Vagina (tissue), 2 donors: ENCODE measurements at places on chromosomes 2 and 18. TPM values are rescaled to one million over a fixed set of nuclear protein-coding genes. Genes with fewer than 3 reads are reported as not detected.

The XIRP2 gene
- not detected for total RNA-seq

The CD8B2 gene
- total RNA-seq = 0.74 TPM

The LRATD1 gene
- total RNA-seq = 32.7 TPM

The TTR gene
- total RNA-seq = not detected

The REG1B gene
- not detected for total RNA-seq

The GKN1 gene
- not detected for total RNA-seq

The MPP4 gene
- 0.74 TPM for total RNA-seq

The CD302 gene
- 56.5 TPM for total RNA-seq

The DYNAP gene
- total RNA-seq = not detected

DNA sequence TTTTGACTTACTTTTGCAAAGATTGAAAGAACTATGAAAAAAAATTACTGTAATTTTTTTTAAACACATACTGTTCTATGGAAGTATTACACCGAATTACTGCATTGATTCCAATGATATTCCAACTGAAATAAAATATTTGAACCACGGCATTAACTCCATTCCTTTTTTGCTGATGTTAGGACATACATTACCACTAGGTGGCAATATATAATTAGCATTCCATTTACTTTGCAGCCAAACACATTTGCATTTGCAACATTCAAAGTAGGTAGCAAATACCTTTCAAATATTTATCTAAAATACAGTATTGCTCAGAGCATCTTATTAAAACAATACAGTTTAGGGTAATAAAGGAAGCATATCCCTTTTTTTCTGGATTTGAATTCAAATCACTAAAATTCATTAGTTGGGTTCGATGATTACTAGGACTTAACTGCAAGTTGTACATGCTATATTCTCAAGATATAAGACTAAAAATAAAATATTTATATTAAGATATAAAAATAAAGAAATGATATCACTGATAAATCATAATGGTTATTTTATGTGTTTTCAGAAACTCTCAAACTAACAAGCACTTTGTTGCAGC is 31.3 kb downstream of the LANCL1 start:
- DNase-seq = no peak
- peaks cover 1% of the 10 kb centered on the region for H3K36me3 ChIP-seq
- no peaks in the 10 kb centered on the region for H3K4me1 ChIP-seq
- H3K27me3 ChIP-seq = no peaks in the 10 kb centered on the region
- H3K27ac ChIP-seq = no peak overlapping the region

GRCh38 chr18:57475903-57476302 is 40.7 kb downstream of the ONECUT2 start:
- no peak overlapping the region for H3K4me3 ChIP-seq
- no peak overlapping the region for H3K27ac ChIP-seq
- H3K4me1 ChIP-seq = no peaks in the 10 kb centered on the region
- H3K27me3 ChIP-seq = no peaks in the 10 kb centered on the region
- no peaks in the 10 kb centered on the region for H3K36me3 ChIP-seq

GRCh38 chr2:212595036-212595654 is 56.5 kb upstream of the ERBB4 start:
- no peaks in the 10 kb centered on the region for H3K27me3 ChIP-seq
- H3K27ac ChIP-seq = no peak overlapping the region
- DNase-seq = no peak
- H3K4me3 ChIP-seq = no peak overlapping the region
- H3K36me3 ChIP-seq = no peaks in the 10 kb centered on the region

- H3K27me3 ChIP-seq = no peaks in the 10 kb centered on the region
- no peak for DNase-seq
- no peak overlapping the region for H3K4me3 ChIP-seq
- H3K27ac ChIP-seq = no peak overlapping the region
Measured at GRCh38 chr2:73134471-73134870, 21.7 kb upstream of the RAB11FIP5 start.

- H3K27me3 ChIP-seq = no peaks in the 10 kb centered on the region
- H3K4me1 ChIP-seq = peaks cover 9% of the 10 kb centered on the region
- H3K36me3 ChIP-seq = no peaks in the 10 kb centered on the region
- H3K4me3 ChIP-seq = no peak overlapping the region
- no peak overlapping the region for H3K27ac ChIP-seq
Measured at GRCh38 chr2:37769551-37769950, 98.1 kb upstream of the CDC42EP3 start.

GRCh38 chr2:104872866-104873688 is 19.2 kb downstream of the POU3F3 start:
- H3K27ac ChIP-seq = no peak overlapping the region
- H3K4me1 ChIP-seq = peaks cover 15% of the 10 kb centered on the region
- peaks cover 3% of the 10 kb centered on the region for H3K27me3 ChIP-seq
- H3K4me3 ChIP-seq = peak overlapping the region; percentile 31

DNA sequence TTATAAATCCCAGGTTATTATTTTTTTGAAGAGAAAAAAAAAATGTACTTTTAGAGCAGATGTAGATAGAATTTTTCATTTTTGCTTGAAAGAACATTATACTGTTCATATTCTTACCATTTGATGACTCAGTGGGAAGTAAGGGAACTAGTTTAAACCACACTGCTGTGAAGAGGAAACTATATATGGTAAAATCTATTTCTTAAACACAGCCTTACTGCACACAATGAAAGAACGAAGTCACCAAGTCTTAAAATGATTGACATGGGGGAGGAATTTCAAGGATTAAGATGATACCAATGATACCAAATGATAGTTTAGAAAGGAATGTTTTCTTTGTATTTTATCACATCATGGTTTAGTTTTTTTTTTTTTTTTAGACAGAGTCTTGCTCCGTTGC is 5.0 kb downstream of the ACTR2 start:
- H3K4me1 ChIP-seq = peaks cover 79% of the 10 kb centered on the region
- no peaks in the 10 kb centered on the region for H3K36me3 ChIP-seq
- no peak overlapping the region for H3K27ac ChIP-seq
- DNase-seq = no peak

GRCh38 chr2:173647681-173648311 is 293.1 kb downstream of the CDCA7 start:
- no peak for DNase-seq
- H3K27me3 ChIP-seq = no peaks in the 10 kb centered on the region
- no peak overlapping the region for H3K4me3 ChIP-seq

DNA sequence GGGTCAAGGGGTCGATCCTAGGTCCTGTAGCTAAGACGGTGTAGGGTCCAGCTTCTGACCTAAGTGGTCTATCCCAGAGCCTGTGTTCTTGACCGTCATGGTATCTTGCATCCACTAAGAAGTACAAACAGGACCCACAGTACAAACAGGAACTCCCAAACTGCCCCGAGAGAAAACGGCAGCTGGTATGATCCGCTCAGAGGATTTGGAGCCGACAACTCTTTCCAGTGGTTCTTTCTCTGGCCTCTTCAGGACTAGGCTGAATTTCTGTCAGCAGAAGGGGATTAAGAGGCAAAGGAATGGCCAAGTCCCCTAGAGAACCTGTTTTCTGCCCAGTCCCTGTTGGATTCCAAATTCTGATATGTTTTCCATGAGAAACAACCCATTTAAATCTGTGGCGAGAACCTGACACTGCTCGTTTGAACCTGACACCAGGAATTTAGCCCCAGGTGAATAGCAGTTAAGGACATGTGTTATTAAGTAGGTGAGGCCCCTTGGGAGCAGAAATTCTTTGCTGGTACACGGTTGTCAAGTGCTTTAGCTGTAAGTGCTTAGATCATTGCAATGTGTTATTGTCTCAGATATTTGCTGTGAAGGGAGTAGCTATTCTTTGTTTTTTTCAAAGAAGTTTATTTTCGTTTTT is 50.5 kb upstream of the TXNDC2 start:
- H3K4me1 ChIP-seq = peaks cover 26% of the 10 kb centered on the region
- no peak for DNase-seq
- no peaks in the 10 kb centered on the region for H3K27me3 ChIP-seq
- H3K36me3 ChIP-seq = no peaks in the 10 kb centered on the region

DNA sequence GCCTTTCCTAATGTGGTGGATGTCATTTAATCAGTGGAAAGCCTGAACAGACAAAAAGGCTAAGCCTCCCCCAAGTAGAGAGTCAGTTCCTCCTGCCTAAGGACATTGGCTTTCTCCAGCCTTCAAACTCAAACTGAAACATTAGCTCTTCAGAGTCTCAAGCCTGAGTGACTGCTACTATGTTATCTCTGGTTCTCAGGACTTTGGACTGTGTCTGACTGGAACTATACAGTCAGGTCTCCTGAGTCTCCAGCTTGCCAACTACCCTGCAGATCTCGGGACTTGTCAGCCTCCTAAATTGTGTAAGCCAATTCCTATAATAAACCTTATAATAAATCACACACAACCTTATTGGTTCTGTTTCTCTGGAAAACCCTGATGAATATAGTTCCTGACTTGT is 12.6 kb downstream of the HYCC2 start:
- no peaks in the 10 kb centered on the region for H3K36me3 ChIP-seq
- H3K4me1 ChIP-seq = peaks cover 6% of the 10 kb centered on the region
- no peak for DNase-seq
- H3K4me3 ChIP-seq = no peak overlapping the region
- H3K27ac ChIP-seq = no peak overlapping the region

DNA sequence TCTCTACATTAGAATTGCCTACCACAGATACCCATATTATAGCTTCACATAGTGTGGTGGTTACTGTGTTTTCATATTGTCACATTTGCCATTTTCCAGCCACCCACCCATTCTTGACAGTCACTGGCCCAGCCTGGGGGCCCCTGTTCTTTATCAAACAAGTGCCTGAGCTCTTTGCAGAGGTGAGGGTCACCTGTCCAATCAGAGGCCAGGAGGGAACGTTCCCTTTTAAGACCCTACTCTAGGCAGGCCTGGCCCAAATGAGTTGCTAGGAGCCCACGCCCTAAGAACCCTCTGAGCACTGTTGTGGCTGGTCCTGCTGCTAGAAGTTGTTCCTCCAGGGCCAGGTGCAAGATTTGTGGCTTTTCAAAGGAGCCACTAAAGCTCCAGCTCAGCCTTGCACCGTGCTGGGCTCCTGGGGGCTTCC is 5.2 kb downstream of the IL37 start:
- H3K27ac ChIP-seq = no peak overlapping the region
- H3K36me3 ChIP-seq = no peaks in the 10 kb centered on the region
- DNase-seq = peak; percentile 32
- no peak overlapping the region for H3K4me3 ChIP-seq
- H3K27me3 ChIP-seq = no peaks in the 10 kb centered on the region

- H3K4me1 ChIP-seq = no peaks in the 10 kb centered on the region
- no peaks in the 10 kb centered on the region for H3K36me3 ChIP-seq
- H3K4me3 ChIP-seq = no peak overlapping the region
- DNase-seq = no peak
- no peak overlapping the region for H3K27ac ChIP-seq
- no peaks in the 10 kb centered on the region for H3K27me3 ChIP-seq
Measured at GRCh38 chr2:45494275-45494977, 116.6 kb downstream of the SRBD1 start.

DNA sequence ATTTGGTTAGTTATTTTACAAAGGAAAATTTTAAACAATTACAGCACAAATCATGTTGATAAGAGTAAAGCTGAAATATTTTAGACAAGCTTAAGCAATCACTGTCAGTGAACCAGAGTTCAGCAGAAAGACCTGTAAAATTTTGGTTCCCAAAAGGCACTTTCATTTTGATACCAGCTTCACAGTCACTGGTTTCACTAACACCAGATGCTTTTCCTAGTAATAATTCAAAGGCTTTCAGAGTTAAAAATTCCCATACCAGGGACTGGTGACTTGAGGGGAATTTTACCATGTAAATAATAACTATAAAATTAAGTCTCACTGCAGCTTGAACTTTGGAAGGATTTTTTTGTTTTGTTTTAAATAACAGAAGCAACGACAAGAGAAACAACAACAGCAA is 102.3 kb upstream of the CD302 start:
- no peaks in the 10 kb centered on the region for H3K36me3 ChIP-seq
- H3K4me3 ChIP-seq = no peak overlapping the region
- peaks cover 14% of the 10 kb centered on the region for H3K4me1 ChIP-seq

DNA sequence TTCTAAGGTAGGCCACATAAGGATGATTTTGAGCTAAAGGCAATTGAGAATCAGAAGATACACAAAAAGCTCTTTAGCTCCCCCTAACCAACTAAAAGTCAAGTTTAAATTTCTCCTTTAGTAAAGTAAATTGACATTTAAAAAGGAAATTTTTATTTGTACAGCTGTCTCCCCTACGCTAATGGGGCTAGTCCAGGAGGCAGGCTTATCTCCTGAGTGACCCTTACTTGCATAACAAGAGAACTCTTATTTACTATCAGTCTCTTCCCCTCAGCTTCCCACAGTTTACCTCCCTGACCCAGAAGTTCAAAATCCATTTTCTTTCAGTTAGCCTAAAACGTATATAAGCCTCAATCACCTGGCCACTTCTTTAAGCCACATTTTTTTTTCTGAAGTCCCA is 1002.8 kb upstream of the NRXN1 start:
- H3K4me1 ChIP-seq = no peaks in the 10 kb centered on the region
- H3K27me3 ChIP-seq = no peaks in the 10 kb centered on the region
- no peak overlapping the region for H3K4me3 ChIP-seq
- H3K27ac ChIP-seq = no peak overlapping the region

DNA sequence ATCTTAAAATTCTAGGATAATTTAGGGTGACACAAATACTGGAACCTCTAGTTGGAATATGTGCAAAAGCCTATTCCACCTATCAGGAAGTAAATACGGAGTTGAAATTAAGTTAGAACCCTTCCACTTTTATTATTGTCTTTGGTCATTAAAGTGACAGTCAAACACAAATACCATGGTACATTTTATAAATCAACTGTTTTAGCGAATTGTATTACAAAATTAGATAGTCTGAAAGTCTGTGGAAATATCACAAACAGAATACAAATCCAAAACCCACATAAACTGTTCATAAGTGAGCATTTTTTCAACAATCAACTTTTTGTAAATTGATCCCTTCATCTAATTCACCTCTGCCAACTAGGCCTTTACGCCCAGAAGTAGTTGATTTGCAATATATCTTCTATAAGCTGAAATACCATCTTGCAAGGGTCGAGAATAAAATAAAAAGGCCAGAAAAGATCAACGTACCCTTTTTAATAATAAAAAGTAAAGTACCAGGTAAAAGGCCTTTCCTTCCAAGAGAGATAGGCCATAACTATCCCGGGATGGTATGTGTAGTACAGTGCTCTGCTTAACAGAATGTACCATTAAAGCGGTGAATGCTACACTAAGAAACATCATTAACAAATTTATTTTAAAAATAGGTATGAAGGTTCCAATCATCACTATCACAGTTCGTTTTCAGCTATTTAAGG is 1.3 kb downstream of the USP34 start:
- H3K27me3 ChIP-seq = no peaks in the 10 kb centered on the region
- H3K4me3 ChIP-seq = peak overlapping the region; percentile 88
- no peak for DNase-seq

DNA sequence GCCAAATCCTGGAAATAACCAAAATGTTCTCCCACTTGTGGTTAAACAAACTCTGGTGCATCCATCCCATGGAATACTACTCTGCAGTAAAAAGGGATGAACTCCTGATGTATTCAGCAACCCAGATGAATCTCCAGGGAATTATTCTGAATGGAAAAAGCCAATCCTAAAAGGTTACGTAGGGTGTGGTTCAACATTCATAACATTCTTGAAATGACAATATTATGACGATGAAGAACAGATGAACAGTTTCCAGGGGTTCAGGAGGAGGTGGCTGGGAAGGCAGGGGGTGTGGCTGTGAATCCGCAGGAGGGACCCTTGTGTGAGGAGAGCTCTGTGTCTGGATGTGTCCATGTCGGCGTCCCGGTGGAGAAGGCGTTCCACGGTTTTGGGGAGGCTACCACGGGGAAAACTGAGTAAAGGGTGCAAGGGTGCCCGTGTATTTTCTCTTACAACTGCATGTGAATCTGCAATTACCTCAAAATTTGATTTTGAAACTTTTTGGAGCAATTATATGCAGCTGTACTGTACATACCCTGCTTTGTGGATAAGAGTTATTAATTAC is 47.3 kb downstream of the KCNG2 start:
- H3K27ac ChIP-seq = no peak overlapping the region
- DNase-seq = peak; percentile 49
- H3K4me1 ChIP-seq = no peaks in the 10 kb centered on the region
- no peak overlapping the region for H3K4me3 ChIP-seq

GRCh38 chr18:54962919-54963645 is 3.8 kb upstream of the CCDC68 start:
- no peak overlapping the region for H3K27ac ChIP-seq
- peaks cover 21% of the 10 kb centered on the region for H3K4me1 ChIP-seq
- H3K4me3 ChIP-seq = no peak overlapping the region
- H3K36me3 ChIP-seq = no peaks in the 10 kb centered on the region
